ENCODE measurements at places on chromosomes 3 and 15.

GRCh38 chr3:195266428-195266827 is 4.5 kb downstream of the XXYLT1 start:
- DNase-seq: no peak

GRCh38 chr3:65181391-65181871 is 493.6 kb upstream of the ADAMTS9 start:
- DNase-seq: no peak

- no peak for DNase-seq
Observed at GRCh38 chr3:25663347-25663868, 1.3 kb downstream of the TOP2B start.

- no peak for DNase-seq
Observed at GRCh38 chr15:25182736-25183445, 228.1 kb downstream of the SNRPN start.

DNA sequence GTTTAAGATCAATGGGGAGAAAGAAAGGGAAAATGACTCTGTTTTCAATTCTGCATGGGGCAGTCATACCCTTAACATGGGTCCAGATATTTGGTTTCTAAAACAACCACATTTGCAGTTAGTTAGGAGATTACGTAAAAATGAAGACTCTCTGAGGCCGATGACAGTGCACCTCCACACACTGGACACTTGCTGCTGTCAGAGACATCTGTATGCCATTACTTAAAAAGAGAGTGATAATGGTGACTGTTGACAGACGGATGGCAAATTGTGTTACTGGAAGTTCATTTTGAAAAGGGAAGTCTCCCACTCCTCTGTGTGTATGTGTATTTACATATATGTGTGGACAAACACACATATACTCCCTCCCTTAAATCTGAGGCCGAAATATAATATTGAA is 304.5 kb upstream of the SEMA6D start:
- no peak for DNase-seq

DNA sequence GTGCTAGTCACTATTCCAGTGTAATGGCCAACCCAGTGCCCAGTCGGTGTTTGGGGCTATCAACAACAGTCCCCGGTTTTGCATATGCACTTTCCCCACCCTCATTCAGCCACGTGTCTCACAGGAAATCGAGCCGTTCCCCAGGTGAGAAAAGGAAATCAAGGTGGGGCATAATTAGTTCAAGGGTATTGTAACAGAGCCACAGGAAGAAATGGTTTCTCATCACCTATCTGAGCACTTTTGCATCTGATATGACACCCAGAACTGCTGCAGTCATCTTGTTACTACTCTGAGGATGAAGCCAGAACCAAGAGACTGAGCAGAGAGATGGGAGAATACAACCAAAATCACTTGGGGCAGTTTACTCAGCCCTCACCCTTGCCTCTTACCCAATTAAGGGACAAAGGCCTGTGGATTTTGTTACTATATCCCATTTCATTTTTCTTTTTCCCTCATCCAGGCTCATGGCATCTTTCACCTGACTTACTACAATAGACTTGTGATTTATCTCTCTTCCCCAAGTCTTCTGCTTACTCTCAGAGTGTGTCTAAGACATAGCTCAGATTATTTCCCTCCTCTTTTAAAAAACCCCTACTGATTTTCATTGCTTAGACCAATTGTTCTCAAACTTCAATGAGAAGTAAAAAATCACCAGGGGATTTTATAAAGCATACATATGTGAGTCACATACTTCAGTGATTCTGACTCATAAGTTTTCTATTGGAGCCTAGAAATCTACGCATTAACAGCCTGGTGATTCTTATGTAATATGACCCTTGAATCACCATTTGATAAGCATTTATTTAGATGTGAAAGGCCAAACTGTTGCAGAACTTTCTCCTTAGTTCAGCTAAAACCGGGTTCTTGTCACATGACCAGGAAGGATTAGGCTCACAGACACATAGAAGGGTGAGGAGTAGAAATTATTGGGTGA is 40.5 kb downstream of the TRAT1 start:
- DNase-seq: no peak

DNA sequence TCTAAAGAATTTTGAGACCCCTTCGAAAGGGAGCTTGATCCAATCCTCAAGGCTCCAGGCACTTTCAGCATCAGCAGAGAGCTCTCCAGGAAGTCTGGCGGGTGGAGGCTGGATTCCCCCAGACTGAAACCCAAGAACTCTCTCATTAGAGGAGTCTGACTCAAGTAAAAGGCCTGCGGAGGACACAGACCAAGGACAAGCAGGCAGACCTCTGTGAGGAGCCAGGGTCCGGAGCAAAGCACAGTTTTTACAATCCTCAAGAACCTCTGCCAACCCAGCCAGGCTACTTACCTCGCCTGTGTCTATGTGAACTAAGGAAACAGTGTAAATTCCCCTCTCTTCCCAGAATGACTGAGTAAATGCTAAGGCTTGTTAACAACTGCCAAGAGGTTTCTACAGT is 86.2 kb downstream of the FBN1 start:
- DNase-seq: no peak

DNA sequence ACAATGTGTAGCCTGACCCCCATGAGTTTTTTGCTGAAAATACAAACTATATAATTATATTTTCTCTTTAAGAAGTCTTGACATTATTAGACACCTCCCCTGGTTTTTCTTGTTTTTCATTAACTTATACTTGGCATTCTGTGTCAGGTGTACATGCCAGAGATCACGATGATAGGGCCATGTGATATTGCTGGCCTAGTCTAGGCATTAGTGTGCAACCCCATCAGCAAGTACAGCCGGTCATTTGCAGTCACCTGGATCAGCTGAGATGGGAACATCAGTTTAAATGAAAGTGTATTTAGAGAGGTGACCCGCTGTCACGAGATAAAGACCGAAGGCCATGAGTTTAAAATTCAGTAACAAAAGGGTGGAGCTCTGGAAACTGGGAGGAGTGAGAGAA is 12.6 kb upstream of the SPPL2A start:
- DNase-seq: no peak

DNA sequence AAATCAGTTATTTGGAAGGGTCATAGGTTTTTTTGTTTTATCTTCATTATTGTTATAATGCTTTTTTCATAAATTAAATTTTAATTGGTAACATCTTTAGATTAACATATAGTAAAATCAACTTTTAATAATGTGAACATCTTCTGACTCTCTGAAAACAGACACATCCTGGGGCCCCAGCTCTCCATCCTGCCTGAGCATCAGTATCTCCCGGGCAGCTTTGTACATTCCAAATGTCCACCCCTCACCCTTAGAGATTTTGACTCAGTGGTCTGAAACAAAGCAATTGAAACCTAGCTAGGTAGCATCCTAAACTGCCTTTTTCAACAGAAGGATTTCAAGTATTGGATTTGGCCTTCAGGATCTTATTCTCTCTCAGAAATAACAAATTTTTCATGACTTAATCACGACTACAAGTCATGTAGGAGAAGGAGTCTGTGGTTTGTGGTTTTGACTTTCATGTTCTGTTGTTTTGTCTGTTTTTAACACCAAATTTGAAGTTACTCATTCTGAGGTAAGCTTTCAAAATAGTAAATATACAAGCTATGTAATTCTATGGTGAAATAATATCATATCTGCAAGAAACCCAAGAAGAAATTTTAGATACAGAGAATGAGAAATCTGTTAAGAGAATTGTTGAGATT is 147.3 kb upstream of the UBE2E2 start:
- DNase-seq: no peak

- no peak for DNase-seq
Observed at GRCh38 chr15:67462875-67463274, 58.1 kb upstream of the C15orf61 start.

GRCh38 chr3:187744169-187745151 is 808 bp downstream of the BCL6 start:
- DNase-seq: peak; percentile 39

DNA sequence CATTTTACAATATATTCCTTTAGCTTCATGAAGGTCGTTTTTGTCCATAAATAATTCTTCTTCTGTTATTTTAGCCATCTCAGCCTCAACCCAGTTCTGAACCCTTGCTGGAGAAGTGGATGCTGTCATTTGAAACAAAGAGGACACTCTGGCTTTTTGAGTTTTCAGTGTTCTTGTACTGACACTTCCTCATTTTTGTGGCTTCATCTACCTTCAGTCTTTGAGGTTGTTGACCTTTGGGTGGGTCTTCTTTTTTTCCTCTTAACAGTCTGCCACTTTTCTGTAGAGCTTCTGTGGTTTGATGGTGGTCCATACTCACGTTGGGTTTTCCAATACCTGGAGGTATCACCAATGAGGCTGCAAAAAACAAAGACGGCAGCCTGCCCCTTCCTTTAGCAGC is 650.9 kb downstream of the PDCD6IP start:
- no peak for DNase-seq

DNA sequence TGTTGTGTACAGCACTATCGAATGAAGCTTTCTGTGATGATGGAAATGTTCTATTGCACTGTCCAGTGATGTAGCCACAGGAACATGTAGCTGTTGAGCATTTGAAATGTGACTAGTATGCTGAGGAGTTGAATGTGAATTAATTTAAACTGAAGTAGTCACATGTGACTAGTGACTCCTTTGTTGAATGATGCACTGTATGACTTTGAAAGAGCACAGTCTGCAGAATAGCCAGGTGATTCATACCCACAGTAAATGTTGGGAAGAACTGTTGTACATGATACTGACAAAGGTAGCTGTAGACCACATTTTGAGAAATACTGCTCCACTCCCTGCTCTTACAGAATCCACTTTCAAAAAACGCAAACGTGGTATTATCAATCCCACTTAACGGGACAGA is 34.0 kb upstream of the ACTL6A start:
- no peak for DNase-seq

- DNase-seq: no peak
Observed at GRCh38 chr15:43194795-43195194, 9.6 kb downstream of the CCNDBP1 start.

DNA sequence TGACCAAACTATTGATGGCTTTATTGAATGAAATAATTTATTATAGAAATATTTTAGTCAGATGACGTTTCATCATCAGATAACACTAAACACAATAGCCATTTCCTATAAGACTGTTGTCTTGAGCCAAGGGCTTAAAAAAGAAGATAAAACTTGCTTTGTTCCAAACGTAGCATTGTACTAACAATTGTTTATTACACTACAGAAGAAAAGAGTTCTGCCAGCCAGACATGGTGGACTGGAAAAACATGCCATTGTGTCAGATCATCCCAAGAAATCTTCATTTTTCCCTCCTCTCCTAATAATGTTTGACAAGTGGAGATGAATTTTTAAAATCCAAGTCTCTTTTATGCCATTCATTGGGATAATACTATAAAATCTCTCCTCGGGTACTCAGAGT is 203.3 kb downstream of the CDIN1 start:
- no peak for DNase-seq

DNA sequence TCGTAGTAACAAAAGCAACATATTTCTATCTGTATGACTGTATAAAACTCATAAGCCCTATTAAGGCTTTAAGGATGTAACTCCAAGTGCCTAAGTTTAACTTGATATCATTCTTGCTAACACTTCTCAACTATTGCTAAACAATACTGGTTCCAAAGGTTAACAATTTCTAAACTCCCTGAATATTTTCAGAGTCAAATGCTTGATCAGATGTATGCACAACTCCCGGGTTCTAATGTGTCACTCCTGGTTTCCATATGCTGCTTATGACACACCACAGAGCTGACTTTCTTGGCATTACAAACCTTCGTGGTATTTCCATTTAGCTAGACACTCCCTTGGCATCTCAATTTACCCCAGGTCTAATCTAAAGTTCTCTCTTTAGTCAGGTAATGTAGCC is 26.3 kb downstream of the DZIP1L start:
- no peak for DNase-seq

DNA sequence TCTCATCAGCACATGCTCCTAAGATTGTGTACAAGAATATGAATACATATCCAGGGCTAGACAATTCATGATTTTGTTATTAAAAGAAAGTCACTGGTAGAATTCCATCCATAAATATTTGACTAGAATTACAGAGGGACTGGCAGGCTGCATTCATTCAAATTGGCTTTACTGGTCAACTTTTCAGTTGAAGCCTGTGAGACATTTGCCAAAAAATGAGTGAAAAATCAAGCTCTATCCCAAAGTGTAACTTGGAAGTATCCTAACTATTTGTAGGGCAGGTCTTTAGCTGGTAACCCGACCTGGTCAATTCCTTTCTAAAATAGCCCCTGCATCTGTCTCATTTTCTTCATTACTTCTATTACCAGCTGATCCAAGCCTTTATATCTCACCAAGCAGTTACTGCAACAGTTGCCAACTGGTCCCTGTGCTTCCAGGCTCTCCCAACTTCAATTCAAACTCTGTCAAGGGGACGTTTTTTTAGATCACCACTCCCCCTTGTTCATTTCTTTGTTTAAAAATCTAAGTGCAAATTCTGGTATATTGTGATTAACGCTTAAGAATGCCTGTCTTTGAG is 173.1 kb upstream of the TBL1XR1 start:
- no peak for DNase-seq

DNA sequence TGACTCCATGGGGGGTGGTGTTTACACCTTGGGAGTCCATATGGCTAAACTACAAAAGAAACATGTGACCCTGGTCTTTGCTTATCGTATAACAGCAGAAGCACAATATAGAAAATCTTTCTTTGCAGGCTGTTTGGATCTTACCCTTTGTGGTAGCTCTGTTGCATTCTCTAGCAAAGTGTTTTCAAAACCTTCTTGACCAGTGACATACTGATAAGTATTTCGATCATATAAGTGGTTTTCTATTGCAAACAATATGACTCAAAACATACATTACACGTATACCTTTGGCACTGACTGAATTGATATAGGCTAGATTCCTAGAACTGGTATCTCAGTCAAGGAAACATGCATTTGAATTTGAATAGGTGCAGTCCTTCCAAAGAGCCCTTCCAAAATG is 24.7 kb upstream of the ATP10A start:
- DNase-seq: no peak

- no peak for DNase-seq
Observed at GRCh38 chr3:143172062-143172794, 52.7 kb downstream of the CHST2 start.

GRCh38 chr15:71111950-71112349 is 3.3 kb upstream of the THSD4 start:
- no peak for DNase-seq

DNA sequence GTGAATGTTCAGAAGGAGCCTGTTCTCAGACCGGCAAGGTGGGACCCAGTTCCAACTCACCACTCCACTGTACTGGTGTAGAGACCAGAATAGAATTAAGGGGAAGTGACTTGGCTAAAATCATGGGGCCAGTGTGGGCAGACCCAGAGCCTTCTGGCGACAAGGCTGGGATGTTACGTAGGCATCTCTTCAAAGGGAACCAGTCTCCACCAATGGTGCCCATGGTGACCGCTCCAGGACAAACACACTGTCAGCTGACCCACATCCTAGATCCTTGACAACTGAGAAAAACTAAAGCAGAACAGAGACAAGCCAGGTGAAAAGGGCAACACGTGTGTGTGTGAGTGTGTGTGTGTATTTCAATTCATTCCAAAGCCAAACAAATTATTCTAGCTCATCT is 321.7 kb upstream of the FRG2C start:
- DNase-seq: peak; percentile 65

- no peak for DNase-seq
Observed at GRCh38 chr3:69535613-69536012, 149.7 kb upstream of the FRMD4B start.

Data from hematopoietic multipotent progenitor cell (in vitro differentiated cells).